Activated T-cell treated with anti-CD3 and anti-CD28 coated beads for 24 hours (primary cell): ENCODE measurements at places on chromosomes 5 and 9.

- DNase-seq: no peak
These were observed 47.2 kb upstream of the TTC23L start for GRCh38 chr5:34791761-34792244.

- DNase-seq: no peak
These were observed 63.6 kb upstream of the JAK2 start for GRCh38 chr9:4921449-4921848.

- DNase-seq: no peak
These were observed 424.5 kb downstream of the DMAC1 start for GRCh38 chr9:7375013-7375511.

DNA sequence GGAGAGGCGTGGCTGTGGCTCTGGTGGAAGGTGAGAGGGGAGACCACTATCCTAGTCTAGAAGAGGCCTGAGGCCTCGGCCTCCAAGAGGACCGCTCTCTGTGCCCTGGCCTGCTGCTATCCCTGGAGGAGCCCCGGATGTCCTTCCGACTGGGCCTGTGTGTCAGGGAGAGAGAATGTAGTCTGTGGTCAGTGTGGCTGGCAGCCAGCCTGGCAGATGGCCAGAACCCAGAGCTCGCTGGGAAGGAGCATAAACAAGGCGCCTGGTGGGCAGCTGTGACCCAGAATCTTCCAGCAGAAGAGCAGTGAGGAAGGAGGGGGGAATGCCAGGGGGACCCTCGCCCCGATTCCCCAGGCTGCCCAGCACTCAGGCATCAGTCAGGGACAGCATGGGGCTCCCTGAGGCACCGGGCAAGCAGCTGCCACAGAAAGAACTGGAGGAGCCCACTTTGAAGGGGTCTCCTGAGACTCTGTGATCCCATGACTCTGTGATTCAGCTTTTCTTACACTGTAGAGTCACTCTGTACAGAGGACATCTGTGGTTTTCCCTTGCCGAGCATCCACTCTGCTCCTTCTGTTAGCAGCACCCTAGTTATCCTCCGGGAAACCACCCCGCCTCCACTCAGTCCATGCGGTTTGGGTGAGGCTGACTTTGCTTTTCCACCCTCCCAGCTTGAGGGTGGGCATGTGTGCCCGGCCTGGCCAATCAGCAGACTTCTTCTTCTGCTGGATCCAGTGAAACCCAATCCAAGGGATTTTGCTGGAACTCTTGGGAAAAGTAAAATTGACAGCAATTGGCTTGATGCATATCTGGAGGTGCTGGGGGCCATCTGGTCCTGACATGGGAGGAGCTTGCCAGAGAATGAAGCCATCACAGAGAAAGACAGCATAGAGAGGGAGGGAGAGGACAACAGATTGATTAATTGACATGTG lies 46.2 kb upstream of the PWWP2A start:
- no peak for DNase-seq

- no peak for DNase-seq
These were observed 71.6 kb downstream of the GABRG2 start for GRCh38 chr5:162139190-162139589.

DNA sequence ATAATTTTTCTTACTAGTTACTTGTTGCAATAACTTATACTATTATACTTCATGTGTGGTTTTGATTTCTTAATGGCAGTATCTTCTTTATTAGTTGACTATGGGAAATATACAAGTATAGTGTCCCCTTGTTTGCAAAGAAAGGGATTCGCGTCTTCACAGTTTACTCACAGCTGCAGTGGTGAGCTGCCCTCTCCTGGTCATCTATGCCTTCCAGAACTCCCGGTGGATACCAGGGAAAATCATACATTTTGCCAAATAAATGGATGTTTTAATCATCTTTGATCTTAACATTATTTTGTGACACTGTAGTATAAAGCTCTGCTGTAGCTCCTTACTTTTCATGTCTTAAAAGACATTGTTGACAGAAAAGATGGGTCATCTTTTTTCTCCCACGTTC lies 142.0 kb downstream of the ZCCHC7 start:
- no peak for DNase-seq

- no peak for DNase-seq
These were observed 62.3 kb downstream of the SPATA31C2 start for GRCh38 chr9:88075966-88076285.
